ENCODE measurements at places on chromosomes 2 and 18. TPM values are rescaled to one million over a fixed set of nuclear protein-coding genes. Genes with fewer than 3 reads are reported as not detected.

ALPP gene
- total RNA-seq = not detected

USP40 gene
- 11.6 TPM for total RNA-seq

LOXL3 gene
- 3.9 TPM for total RNA-seq

STRADB gene
- 28.5 TPM for total RNA-seq

CDH20 gene
- total RNA-seq = not detected

KIF1A gene
- 43.7 TPM for total RNA-seq

PER2 gene
- 9.4 TPM for total RNA-seq

YPEL5 gene
- total RNA-seq = 36.3 TPM

DUSP19 gene
- 15.3 TPM for total RNA-seq

NCKAP1 gene
- 107 TPM for total RNA-seq

SCYGR4 gene
- not detected for total RNA-seq

LAMA1 gene
- total RNA-seq = 1.1 TPM

- peak; percentile 53 for DNase-seq
These were observed 474.7 kb upstream of the HS6ST1 start for GRCh38 chr2:128793404-128793803.

- DNase-seq = no peak
These were observed 368.8 kb upstream of the CDH19 start for GRCh38 chr18:66972681-66973080.

DNA sequence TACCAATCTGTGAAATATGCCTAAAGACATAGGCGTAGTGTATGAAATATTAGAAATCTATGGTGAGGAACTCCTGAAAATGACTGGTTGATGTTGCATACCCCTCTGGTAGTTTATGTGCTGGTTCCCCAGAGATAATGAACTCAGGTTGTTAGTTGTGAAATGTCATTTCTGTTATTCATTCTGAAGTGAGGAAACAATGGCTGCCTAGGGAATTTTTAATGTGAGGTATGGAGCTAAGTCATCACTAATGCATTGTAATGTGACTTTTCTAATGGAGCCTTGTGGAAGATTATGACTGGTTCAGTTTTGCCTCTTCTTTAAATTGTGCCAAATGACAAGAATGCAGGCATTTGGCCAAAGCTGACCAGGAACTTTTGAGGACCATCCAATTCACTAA, 61.6 kb upstream of the RAB27B start:
- no peak for DNase-seq

DNA sequence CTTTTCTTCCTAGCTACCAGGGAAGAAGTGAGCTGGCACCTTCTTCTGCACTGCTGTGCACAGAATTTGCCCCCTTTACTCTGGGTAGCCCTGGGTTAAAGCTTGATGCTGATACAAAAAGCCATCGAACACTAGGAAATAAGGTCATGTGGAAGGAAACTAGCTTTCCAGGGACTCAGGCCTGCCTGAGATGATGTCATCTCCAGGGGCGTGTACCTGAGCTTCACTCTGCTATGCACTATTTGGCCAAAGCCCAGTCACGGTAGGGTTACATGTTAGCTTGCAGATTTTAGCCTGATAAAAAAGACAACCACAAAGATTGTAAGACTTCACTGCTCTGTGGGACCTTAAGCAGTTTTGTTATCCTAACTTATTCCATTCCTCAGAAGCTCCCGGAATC, 20.4 kb downstream of the EDAR start:
- no peak for DNase-seq

GRCh38 chr2:1661891-1662605, 82.3 kb downstream of the PXDN start:
- peak; percentile 50 for DNase-seq

DNA sequence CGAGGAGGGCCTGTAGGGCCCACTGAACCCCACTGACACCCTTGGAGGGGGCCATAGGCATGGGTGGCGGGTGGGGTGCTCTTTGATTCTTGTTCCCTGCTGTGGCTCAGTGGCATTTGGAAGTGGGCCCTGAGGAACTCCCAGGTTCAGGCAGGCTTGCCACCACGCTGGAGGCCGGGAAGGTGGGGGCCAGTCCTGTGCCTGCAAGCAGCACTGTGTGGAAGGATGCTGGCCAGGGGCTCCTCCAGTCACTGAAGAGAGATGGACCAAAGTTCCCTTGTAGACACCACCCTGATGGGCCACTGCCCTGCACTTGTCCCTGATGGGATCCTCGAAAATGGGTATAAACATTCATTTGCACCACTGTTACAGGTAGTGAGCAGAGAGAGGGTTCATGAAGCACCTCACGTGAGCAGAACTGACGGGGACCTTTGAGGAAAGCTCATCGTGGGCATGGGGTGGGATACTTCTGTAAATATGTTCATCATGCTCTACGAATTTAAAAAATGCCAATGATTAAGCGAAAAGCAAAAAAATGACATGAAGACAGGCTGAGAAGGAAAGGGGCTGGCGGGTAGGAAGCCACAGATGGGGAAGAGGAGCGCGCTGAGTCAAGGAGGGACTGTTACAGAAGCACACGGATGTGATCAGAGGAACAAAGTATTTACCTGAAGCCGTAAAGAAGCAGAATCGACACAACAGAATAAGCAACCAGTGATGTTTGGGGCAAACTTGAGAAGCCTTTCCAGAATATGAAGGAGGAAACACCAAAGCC, 45.2 kb upstream of the ASB1 start:
- no peak for DNase-seq

DNA sequence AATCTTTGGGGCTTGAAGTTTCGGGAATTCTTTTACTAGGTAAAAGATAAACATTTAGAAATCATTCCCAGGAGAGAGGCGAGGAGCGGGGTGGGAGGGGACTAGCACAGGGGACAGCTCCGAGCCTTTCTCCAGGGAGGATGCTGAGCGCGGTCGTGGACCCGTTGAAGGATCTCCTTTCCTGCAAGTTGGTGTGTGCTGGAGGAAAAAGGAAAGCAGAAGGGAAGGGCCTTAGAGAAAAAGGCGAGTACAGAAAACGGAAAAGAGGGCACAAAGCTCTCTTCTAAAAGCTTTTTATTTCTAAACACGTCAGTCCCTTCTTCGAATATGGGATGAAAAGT, 640 bp downstream of the SLC39A6 start:
- no peak for DNase-seq

- DNase-seq = no peak
These were observed 419.1 kb downstream of the PARD3B start for GRCh38 chr2:204964414-204964813.

DNA sequence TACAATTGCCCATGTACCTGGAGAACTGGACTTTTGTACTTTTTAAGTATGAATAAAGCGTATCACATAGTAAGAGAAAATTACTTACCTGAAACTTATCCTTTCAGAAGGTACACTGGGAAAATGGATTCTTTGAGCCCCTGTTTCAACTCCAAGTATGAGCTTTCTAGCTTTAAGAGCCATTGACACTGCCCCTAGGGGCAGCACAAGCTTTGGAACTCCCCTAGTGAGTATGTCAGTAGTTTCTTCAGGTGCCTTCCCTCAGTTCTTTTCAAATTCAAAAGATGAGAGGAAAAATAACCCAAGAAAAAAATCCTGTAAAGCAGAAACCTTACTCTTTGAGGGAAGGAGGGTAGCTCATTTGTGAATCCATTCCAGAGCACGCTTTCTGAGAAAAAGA, 124.1 kb downstream of the MEMO1 start:
- no peak for DNase-seq

DNA sequence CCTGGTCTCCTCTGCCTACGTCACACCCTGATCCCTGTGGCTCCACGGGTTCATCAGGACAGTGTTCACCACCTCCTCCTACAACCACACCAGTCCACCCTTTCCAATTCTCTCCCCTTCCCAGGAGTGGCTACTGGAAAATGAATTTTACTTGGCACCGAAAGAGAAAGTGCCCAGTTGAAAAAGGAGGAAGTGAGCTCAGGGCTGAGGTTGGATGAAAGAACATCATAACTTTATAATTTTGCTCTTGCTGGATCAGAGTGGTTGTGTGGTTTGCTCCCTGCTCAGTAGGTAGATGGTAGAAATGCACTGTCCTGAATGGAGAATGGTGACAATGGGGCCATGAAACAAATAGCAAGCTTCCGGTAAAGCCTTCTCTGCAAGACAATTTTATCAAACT, 140.3 kb upstream of the DDX18 start:
- DNase-seq = no peak

- DNase-seq = no peak
These were observed 88.3 kb downstream of the CAMKMT start for GRCh38 chr2:44450082-44450481.

GRCh38 chr2:240302933-240303595, 132.4 kb upstream of the GPC1 start:
- no peak for DNase-seq

DNA sequence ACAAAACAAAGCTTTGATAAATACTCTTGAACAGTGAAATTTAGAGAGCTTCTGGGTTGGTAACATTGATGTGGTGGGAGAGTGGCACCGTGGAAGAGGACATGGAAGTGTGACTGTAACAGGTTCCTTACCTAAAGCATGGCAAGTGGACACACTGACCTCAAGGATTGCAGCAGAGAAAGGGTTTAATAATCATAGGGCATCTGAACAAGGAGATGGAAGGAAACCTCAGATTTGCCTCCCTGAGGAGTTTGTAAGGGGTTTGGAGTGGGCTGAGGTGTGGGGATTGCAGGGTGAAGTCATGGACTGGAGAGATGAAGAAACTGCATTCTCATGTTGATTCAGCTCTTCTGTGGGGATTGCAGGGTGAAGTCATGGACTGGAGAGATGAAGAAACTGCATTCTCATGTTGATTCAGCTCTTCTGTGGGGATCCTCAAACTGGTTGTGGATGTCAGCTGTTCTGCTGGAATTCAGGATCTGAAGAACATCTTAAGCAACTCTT, 83.8 kb upstream of the TLK1 start:
- no peak for DNase-seq

DNA sequence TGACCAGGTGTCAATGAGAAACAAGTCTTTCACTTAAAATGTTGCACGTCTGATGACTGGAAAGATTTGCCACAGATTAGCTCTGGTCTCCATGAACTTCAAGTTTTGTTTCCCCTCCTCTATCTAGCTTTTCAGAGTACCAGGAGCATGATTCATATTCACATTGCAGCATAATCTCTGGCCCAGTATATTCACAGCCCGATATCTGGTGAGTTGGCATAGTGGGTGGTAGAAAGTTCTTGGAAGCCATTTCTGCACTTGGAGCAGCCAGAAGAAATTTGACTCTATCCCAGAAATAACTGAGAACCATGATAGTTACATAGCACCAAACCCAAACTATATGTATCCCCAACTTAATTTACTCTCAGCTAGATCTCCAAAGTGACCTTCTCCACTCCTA, 503.9 kb downstream of the PID1 start:
- no peak for DNase-seq

GRCh38 chr18:78901923-78902794, 77.5 kb upstream of the SALL3 start:
- peak; percentile 9 for DNase-seq

DNA sequence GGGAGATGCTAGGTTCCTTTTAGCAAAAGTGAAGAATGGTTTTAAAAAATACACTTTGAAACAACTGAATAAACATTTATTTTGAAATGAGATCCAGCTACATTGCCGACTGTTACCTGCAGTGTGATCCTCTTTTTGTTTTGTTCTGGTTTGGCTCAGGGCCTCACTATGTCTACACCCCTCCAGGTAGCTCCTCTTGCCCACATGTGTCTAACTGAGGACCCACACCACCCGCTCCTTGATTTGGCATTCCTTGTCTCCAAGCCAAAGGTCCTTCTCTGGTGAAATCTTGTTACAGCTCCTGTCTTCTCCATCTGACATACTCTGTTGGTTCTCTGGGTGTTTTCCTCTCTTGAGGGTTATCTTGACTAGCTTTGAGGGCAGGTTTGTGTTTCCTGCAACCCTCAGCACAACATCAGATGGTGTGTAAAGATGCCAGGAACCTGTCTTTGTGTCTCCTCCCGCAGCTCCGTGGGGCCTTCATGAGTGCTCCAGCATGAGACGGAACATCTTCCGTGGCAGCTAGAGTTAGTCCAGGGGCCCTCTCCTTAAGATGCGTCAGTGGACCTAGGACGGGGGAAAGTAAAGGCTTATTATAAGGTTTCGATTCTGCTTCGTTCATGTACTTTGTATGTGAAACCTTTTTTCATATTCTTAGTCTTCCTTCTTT, 32.1 kb downstream of the MAP4K4 start:
- DNase-seq = no peak

DNA sequence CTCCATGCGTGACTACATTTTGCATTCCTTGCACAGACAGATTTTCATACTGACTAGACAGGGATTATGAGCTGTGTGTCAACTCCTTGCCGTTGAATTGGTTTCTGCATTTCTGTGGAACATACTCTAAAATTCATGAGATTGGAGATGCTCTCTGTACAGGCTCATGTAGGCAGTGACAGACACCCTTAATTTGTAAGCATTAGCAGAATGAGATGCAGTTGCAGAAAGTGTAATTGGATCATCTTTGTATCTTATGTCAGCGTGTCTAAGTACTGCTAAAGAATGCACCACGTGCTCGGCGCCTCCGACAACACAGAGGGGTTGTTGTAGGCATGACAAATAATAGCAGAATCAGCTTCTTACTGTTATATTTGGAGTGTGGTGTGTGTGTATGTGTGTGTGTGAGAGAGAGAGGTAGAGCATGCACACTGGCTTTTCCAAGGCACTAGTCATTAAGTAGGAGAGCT, 212.4 kb downstream of the CMPK2 start:
- no peak for DNase-seq

- no peak for DNase-seq
These were observed 1.8 kb upstream of the KLHL41 start for GRCh38 chr2:169507698-169508097.

- DNase-seq = no peak
These were observed 35.7 kb upstream of the RAB1A start for GRCh38 chr2:65165558-65165957.

GRCh38 chr2:201984333-201984732, 49.3 kb upstream of the FZD7 start:
- no peak for DNase-seq

- no peak for DNase-seq
These were observed 58.8 kb upstream of the FOSL2 start for GRCh38 chr2:28333606-28334526.

DNA sequence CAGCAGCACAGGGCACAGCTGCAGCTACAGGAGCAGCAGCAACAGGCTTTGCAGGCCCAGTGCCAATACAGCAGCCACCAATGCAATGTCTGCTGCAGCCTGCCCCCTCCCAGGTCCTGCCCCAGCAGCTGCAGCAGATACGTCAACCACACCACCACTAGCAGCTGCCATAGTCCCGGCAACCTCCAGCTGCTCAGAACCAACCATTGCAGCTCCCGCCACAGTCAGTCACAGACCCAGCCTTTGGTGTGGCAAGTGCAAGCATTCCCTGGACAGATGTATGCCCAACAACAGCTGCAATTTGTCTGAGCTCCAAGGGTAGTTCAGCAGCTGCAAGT, 53.3 kb upstream of the TUBA3E start:
- no peak for DNase-seq

DNA sequence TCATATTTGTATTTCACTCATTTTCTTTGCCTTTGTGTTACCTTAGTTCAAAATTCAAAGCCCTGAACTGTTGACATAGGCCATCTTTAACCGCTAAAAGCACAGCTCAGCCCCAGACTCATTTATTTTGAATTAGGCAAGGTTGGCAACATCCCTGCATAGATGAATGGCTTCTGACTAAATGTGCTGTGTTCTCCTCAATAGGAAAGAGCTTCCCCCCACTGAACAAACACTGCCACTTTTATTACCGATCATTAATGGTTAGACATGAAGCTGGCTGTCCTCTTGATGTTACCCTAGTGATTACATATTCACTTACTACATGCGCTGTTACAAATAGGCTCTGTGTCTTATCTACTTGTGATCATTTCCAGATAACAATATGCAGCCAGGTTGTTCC, 170.7 kb downstream of the ADCYAP1 start:
- DNase-seq = no peak

All from right atrium auricular region (tissue), 2 donors.